HFF-Myc (cell line): ENCODE measurements at places on chromosomes 13 and 19.
A peak's percentile ranks its signal among the peaks of the same experiment; 100 is the strongest.

GRCh38 chr19:30927705-30928104, 421.5 kb downstream of the TSHZ3 start:
- no peak for DNase-seq

DNA sequence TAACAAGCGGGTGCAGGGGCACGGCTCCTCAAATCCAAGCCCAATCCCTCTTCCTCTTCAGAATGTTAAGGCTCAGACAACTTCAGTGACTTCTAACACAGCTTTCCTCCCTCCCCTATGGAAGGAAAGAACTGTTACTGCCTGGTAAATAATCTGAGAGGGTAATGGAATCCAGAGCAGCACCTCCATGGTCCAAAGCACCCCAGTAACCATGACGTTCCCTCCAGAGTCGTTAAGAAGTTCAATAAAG, 969 bp downstream of the AKT2 start:
- DNase-seq = no peak

- peak; percentile 94 for DNase-seq
These were observed at the start of gene SLC27A1 for GRCh38 chr19:17470068-17470841. SLC27A1 (plus strand) TSS chr19:17470524; CDS start chr19:17470541, 17 bp downstream.

DNA sequence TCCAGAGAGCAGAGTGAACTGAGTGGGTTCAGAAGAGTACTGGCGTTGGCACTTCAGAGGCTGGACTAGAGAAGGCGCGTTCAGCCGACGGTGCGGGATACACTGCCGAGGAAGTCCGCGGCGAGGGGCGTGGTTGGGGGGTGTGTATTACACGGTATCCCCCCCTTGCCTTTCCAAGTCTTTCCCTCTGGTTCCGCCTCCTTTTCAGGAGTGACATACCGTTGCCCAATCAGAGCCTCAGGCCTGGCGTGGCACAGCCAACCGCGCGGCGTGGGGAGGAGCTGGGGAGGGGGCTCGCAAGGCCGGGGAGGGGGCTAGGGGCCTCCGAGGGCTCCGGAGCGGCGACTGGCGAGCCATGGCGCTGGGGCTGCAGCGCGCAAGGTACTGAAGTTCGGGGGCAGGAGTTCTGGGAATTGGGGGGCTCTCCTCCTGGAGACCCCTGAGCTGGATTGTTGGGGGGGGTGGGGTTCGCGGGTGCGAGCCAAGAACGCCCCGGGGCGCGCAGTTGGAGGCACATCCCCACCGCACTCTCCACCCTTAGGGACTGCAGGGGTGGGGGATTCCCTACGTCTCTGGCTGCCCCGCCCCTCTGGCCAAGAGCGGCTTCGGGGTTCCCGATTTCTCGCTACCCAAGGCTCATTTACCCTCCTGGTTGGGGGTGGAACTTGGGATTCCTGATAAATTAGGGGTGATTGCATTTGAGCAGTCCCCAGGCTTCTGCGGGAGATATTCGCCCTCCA, at the start of gene HIF3A:
Gene HIF3A, plus strand, starts transcription at position 321 of the 740 bp plus-strand sequence. Its CDS starts 35 bp downstream, at position 356.
- DNase-seq = no peak

DNA sequence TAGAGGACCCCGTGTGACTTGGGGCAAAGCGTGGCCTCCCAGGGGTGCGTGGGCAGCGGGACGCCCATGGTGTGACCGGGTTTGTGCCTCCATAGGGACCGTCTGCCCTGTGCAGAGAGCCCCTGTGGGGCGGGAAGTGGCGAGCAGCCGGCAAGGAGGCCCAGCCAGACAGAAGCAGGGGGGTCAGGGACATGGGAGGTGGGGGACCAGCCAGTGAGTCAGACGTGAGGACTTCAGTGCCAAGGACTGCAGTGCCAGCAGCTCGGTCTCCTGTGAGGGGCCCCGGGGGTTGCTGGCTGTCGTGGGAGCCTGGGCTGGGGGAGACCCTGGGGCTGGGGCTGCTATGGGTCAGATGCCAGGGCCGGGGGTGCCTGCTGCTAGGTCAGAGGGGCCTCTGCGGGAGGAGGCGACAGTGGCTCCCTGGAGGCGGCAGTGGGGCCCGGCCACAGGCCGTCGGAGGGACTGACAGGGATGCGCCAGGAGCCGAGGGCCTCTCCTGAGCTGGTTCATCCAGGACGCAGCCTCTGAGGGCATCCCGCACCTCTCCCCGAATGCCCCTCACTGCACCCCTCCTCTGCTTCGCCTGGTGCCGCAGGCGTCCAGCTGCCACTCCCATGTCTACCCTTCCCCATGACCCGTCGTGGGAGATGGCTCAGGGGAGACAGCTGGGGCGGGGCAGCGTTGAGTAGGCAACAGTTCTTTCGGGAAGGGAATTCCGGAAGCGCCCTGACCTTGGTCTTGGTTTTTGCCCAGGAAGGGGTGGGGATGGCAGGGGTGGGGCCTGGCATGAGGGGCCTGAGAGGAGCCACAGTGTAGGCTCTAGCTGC, 80.0 kb downstream of the KDM4B start:
- DNase-seq = no peak

- no peak for DNase-seq
These were observed 550 bp downstream of the CERS4 start for GRCh38 chr19:8209462-8210378.

DNA sequence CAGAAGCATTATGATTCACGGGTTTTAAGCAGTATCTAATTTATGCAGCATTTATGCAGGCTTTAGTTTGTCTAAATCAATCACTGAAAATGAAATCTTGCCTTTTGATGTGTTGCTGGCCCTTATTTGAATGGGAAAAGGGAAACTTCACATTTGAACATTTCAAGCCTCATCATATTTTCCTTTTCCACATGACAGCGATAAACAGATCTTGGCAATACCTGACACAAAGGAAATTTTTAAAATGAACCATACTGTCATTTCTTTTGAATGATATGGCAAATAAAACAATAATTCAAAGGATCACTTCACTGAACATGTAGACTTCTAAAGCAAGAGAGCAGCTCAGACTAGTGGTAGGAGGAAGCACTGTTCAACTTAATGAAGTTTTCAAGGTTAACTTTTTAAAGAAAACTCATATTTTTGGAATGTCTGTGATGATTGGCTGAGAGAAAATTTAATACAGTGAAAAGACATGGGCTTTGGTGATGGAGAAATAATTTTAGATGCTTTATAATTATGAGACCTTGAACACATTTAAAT, 198.1 kb downstream of the OXGR1 start:
- DNase-seq = no peak

DNA sequence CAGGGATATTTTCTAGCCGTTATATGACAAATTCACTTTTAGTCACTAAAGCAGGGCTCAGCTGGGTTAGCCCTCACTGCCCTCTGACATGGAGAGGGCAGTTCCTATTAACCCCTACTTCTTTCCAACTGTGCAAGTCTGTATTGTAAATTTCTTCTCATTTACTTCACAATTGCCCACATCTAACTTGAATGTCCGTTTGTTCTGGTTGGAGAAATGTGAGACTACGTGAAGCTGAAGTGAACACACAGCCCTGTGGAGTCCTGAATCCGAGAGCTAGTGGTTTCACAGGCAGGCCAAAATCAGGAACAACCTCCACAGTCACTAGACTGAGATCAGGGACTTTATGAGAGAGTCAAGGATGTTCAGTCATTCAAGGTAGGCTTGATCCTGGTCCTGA, 4.4 kb upstream of the MYO16 start:
- DNase-seq = no peak
